ENCODE measurements at places on chromosomes 13 and 19.

DNA sequence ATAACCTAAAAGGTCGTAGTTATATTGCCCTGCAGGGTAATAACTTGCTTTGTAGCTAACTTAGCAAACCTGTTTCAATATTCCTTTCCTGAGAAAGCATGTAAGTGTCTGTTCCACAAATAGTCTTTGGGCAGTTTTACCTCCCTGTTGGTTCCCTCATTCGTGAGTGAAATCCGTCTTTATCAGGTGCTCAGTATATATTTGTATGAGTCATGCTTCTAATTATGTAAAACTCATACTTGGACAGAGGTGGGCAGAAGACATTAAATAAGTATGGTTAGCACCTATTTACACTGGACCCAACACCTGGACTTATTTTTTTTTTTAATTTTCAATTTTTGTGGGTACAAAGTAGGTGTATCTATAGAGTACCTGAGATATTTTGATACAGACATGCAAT lies 44.9 kb upstream of the MEDAG start:
- DNase-seq: no peak

GRCh38 chr19:31356587-31357314 lies 7.5 kb upstream of the TSHZ3 start:
- DNase-seq: peak; percentile 45

DNA sequence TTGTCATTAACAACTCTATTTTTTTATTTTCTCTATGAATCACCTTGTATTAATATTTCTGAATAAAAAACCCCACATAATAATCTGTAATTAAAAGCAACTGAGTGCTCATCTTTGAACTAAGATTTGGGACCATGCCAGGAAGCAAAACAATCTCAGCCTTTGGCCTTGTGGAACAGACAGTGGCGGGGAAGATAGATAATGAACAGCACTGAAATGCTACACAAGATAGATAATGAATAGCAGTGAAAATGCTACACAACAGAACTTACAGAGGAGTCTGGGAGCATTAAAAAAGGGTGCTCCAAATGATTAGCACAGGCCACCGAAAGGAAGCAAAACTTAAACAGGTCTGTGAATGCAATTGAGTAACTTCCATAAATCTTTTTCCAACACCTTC lies 134.9 kb downstream of the GPC5 start:
- DNase-seq: no peak

DNA sequence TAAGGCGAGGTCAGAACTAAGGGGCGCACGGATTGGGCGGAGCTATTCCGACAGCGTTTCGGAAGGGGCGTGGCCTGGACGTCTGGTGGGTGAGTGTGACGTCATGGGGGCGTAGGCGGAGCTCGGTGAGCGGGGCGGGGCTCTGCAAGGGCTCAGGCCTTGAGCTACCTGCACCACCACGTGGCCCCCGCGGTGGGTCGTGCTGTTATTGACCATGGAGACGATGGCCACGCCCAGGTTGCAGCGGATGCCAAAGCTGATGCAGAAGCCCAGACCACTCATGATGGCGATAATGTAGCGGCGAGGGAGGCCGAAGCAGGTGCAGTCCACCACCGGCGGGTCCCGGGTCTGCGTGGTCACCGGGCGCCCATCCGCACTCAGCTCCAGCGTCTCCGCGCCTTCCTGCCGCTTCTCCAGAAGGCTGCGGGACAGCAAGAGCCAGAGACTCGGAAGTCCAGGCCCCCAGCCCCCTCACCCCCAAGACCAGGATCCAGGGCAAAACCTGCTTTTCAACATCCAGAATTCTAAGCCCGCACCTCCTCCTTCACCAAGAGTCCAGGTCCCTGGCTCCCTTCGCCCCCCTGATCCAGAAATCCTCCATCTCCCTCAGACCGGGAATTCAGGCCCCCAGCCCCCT lies 4.8 kb downstream of the SLC17A7 start:
- no peak for DNase-seq

GRCh38 chr19:35116072-35116801 lies 614 bp downstream of the FXYD3 start:
- no peak for DNase-seq

DNA sequence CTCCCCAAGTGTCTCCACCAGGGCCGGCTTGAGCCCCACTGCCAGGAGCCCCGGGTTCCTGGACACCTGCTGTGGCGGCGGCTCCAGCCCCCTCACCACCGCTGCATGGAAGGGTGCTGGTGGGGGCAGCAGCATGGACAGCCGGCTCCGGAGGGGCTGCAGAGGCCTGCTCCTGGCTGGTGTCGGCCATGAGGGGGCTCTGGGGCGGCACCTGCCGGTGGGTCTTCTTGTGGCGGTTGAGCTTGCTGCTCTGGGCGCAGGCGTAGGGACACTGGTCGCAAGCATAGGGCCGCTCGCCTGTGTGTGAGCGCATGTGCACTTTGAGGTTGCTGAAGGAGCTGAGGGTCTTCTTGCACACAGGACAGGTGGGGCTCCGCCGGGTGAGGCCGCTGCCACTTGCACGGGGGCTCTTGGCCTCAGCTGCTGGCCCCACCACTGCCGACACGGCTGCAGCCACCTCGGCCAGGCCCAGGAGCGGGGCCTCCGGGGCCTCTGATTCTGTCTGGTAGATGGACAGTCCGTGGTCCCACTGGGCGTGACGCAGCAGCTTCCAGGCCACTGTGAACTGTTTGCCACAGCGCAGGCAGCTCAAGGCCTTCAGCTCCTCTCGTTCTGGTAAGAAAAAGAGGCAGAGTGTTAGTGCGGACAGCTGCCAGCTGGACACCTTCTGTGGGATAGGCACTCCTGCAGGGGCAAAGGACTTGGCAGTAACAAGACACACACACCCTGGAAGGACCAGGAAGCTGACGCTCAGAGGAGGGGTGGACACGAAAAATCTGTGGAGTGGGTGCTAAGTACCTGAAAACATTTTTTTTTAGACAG lies 4.1 kb downstream of the ZNF296 start:
- DNase-seq: no peak

GRCh38 chr19:2507109-2507508 lies 31.2 kb downstream of the GADD45B start:
- DNase-seq: no peak

All from activated T-cell treated with anti-CD3 and anti-CD28 coated beads for 4 hours (primary cell).